ENCODE measurements at places on chromosomes 2 and 18.

- DNase-seq = no peak
Measured at GRCh38 chr2:96859681-96860064, 1.9 kb upstream of the ANKRD39 start.

- no peak for DNase-seq
Measured at GRCh38 chr2:100581277-100581612, 18.5 kb downstream of the PDCL3 start.

- no peak for DNase-seq
Measured at GRCh38 chr2:126864861-126865260, 33.8 kb upstream of the TEX51 start.

DNA sequence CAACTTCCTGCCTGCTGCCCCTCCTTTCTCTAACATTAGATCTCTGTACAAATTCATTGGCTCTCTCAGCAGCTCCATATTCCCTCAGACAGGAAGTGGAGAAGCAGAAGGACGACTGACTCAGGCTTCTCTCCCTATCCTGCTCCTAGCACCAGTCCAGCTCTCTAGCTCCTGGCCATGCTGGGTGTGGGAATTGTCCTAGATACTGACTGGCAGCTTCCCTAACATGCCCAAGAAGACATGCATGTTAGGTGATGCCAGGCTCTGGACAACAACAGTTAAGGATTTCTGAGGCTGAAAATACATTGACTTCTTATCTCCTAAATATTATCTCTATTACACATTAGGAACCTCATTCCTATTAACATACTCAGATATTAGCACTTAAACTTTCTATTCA is 292.9 kb downstream of the IKZF2 start:
- DNase-seq = no peak

DNA sequence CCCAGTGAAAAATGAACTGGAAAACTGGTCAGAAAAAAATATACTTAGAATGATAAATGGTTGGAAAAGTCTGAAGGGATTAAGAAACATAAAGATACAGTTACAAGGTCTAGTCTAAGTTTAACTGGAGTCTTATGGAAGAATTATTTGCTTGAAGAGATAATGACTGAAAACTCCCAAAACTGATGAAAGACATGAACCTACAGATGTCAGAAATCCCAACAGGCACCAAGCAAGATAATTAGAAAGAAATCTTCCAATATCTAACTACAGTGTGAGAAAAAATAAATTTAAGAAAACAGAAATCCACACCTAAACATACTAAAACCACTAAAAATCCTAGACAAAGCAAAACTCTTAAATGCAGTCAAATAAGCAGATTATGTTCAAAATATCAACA is 19.4 kb downstream of the SS18 start:
- DNase-seq = no peak

- DNase-seq = no peak
Measured at GRCh38 chr18:61400716-61401115, 67.5 kb downstream of the CDH20 start.

DNA sequence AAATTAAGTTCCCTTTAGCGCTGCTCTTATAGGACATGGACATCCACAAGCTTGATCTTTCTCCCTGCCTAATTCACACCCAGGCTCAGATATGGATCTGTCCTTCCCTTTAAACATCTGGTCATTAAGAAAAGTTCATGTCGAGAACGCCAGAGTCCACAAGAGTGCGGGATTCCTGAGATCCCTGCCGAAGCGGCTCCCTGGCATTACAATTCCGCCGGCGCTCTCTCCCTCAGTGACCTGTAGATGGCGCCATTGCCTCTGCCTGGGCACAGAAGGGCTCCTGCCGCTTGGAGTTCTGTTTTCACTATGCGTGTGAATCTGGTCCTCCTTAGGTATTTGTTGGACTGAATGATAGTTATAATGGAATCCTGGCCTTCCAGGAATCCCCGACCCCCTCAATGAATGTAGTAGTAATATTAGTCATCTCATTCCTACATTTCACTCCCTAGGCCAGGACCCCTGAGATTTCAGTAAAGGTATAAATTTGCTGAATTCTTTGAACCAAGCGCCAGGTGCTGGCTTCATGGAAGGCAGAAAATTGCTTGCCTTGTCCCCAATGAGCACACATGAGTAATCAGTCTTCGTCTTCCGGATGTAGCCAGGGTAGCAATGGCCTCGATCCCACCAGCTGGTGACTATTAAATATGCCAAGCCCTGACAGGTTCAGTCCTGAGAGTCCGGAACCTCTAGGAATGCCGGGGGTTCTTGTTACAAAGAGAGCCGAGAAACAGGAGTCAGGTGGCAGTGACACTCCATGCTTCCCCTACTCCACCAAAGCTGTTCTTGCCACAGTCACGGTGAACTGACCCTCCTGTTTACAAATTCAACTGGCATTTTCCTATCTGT is 26.4 kb upstream of the CD207 start:
- peak; percentile 75 for DNase-seq

- DNase-seq = no peak
Measured at GRCh38 chr2:121771976-121772742, 16.7 kb downstream of the TSN start.
